ENCODE measurements at places on chromosomes 3 and 15. TPM values are rescaled to one million over a fixed set of nuclear protein-coding genes. Genes with fewer than 3 reads are reported as not detected.

- peak; percentile 68 for DNase-seq
Observed at GRCh38 chr3:12706504-12707253, 42.8 kb upstream of the RAF1 start.

DNA sequence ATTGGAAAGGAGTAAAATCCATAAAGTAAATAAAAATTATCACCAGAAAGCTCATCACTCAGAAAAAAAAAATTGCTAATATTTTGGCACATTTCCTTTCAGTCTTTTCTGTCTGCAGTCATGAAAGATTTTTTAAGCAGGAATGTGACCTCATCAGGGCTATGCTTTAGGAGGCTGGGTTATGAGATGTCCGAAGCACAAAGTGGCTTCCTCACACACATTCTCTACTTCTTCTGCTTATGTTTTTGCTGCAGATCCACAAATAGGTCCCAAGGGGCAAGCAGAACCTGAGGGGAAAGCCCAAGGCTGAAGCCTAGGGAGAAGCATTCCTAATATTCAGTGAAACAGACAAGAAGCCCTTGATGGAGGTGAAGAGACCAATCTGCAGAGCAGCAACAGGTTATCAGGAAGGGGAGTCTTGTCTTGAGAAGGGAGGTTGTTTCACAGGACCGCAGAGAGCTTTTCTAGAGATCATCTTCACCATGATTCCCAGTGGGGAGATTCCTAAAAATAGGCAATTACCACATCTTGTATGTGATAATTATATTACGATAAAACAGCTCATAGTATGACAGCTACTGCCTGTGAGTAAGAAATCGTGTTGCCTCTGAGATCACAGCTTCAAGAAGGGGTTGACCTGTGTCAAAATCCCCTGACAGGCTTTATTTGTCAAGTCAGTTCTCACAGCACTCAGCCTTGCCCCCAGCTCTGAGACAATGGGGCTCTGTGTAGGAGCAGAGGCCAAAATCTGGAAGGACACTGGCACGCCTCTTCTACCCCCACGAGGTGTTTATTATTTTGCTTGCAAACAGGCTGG, 60.5 kb downstream of the IGF2BP2 start:
- no peak for DNase-seq

DNA sequence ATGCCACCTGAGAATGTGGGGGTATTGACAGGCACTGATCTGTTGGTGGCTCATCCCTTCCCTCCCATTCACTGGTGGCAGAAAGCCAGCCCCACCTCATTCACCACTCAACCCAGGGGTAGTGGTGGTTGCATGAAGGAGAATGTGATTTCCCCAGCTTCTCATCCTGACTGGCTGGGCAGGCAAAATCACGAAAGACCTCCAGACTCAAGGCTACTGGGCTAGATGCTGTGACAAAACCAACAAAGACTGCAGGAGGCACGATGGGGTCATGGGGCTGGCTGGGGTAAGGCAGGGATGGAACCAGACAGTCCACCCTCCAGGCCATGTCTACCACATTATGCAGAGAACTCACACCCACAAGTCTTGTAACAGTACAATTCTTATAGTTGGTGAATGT, 33.9 kb downstream of the FSTL1 start:
- peak; percentile 20 for DNase-seq

SCAMP5 gene
- total RNA-seq = 30.4 TPM

FMN1 gene
- total RNA-seq = 13.7 TPM

CKMT1B gene
- 13.5 TPM for total RNA-seq

GRCh38 chr3:101963902-101964362, 114.6 kb downstream of the NFKBIZ start:
- DNase-seq = no peak

DNA sequence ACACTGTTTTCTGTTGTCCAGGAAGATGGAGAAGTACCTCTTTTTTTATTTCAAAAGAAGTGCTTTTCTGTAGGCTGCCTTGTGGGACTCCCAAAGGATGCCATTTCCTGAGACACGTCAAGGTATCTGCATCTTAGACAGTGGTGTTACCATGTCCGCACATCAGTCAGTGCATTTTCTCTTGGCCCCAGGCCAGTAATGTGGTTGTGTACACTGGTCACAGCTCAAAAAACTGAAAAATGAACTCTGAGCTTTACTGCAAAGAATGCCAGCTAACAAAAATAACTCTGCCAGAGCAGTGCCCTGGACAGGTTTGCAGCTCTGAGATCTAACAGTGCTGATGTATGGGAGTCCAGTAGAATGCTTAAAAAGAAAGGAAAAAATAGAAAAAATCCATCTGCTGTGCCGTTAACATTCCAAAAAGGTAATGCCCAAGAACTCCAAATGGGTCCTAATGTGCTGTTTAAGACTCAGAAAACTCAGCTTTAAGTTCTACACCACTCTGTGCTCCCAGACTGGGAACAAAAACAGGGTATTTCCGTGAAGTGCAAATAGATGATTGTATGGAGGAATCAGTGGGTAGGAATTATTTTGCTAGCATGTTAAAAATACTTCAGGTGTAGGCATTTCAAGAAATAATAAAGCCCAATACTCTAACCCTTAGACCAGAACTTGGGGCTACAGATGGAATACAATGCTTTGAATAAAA, 315.9 kb downstream of the FEZF2 start:
- DNase-seq = no peak

GRCh38 chr3:188421151-188421821, 267.3 kb downstream of the LPP start:
- no peak for DNase-seq

- DNase-seq = no peak
Observed at GRCh38 chr3:126509597-126510307, 7.8 kb downstream of the UROC1 start.

- no peak for DNase-seq
Observed at GRCh38 chr3:158233791-158234190, 123.9 kb downstream of the RSRC1 start.

DNA sequence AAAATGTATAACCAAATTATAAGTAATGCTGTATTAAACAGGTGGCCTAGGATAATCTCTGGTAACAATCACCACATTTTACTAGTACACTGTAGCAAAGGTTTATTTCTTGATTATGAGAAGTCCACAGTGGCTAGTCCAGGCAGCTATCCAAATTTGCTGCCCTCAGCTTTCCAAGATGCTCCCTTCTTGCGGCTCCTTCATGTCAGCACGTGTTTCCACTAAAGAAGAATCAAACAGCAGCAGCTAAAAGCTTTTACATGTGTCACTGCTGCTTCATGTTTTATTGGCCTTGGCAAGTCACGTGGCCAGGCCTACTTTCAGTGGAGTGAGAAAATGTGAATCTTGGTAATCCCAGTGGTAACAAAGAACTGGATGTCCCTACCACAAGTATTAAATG, 5.6 kb upstream of the RBMS3 start:
- DNase-seq = peak; percentile 9

ARL6IP5 gene
- 34.6 TPM for total RNA-seq

SERINC4 gene
- not detected for total RNA-seq

CPN2 gene
- not detected for total RNA-seq

MEX3B gene
- total RNA-seq = not detected

SLC25A38 gene
- total RNA-seq = 17.5 TPM

DNA sequence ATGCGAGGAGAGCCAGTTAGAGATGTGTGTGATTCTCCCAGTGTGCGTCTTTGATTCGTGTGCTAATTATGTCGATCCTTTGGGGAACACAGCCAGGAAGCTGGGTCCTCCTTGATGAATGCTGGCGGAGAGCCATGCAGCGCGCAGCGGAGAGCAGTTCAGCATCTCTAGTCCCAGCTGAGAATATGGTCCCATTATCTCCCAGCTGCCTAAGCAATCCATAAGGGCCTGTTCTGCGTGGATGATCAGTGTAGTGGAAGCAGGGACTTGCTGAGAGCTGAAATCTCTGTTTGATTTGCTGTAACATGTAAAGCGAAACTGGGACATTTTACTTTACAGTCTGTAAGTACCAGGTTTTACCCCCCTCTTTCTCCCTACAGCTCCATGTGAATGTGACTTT, 412.7 kb downstream of the CNTN4 start:
- DNase-seq = no peak

DNA sequence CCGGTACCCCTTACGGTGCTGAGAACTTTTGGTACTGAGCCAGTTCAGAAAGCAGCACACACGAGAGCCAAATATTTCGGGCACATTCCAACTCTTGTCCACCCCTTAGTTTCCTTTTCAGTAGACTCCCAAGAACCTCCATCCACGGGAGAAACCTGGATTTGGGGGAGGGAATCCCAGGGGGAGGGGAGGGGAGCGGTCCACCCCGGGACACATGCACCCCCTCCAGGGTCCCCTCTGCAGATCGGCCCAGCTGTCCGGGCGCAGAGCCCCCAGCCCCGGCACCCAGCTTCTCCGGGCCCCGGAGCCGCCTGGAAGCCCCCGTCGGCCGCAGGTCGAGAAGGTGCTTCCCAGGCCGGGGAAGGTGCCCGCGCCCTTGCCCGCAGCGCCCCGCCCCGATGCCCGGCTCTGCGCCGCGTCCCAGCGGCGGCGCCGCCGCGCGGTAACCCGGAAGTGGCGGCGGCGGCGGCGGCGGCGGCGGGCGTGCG, 455 bp upstream of the ABHD17C start:
- no peak for DNase-seq

ZNF385D gene
- total RNA-seq = 3.9 TPM

DNA sequence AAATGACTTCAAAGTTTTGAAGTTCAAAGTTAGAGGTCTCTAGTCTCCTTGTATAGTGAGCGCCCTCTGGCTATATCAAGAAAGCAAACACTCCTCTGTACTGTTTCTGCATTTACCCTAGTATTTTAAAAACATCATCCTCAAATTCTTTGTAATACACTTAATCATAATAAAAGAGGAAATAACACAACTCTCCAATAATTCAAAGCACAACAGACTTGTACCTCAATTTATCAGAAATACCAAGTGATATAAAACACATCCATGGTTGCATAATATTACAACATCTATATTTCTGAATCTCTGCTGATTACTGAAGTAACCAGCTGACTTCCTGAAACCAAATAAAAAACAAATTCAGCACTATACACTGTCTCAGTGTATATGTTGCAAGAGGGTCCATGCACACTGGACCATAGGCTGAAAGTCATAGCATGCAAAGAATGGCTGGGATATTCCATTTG, 12.5 kb downstream of the PLOD2 start:
- DNase-seq = no peak

- DNase-seq = no peak
Observed at GRCh38 chr3:9110802-9111201, 138.6 kb downstream of the SRGAP3 start.

DNA sequence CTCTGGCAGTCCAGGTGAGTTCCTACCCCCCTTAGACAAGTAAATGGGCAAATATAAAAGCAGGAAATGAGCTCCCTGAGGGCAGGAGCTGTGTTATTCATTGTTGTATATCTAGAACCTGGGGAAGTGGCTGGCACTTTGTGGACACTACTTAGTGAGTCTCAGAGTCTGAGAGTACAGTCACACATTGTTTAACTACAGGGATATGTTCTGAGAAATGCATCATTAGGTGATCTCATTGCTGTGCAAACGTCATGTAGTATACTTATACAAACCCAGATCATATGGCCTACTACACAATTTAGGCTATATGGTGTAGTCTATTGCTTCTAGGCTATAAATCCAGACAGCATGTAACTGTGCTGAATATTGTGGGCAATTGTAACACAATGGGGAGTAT, 52.4 kb downstream of the DRD3 start:
- DNase-seq = no peak

GRCh38 chr3:195553268-195553667, 10.1 kb upstream of the PPP1R2 start:
- no peak for DNase-seq

- no peak for DNase-seq
Observed at GRCh38 chr3:63655519-63655918, 3.0 kb downstream of the SNTN start.

DNA sequence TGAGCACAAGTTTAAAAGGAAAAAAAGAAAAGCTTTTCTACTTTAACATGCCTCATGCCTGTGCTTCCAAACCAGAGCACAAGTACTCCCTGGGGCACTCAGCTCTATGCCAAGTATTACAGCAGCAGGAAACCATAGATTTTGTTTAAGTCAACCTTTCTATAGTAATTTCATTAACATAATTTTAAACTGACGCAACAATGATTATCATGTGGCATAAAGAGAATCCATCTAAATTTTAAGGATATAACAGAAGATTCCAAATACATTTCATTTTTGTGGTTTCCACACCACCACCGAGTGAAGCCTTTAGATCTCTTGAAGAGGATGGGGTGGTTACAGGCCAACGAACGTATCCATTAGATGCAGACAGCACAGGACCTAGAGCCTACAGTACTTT, 112.1 kb downstream of the TNIK start:
- no peak for DNase-seq

DNA sequence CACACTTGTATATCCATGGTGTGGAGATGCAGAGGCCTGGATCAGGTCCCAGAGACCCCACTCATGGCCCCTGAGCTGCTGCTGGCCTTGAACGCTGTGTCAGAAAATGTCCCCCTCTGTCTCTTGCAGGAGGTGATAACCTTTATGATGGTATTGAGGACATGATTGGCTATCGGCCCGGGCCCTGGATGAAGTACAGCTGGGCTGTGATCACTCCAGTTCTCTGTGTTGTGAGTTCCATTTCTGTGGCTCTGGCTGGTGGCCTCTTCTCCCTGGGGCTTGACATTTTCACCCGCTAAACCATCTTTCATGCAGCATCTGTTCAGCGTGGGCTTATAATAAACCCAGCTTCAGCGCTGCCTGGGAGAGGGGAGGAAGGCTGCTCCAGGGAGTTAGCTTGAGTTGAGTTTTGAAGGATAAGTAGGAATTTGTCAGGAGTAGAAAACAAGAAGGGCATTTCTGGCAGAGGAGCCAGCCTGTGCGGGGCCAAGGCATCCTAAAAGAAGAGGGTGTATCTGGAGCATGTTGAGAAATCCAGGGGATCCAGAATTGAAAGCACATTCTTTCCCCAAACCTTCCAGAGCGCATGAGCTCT, 61.1 kb downstream of the GRIP2 start:
- DNase-seq = no peak

DNA sequence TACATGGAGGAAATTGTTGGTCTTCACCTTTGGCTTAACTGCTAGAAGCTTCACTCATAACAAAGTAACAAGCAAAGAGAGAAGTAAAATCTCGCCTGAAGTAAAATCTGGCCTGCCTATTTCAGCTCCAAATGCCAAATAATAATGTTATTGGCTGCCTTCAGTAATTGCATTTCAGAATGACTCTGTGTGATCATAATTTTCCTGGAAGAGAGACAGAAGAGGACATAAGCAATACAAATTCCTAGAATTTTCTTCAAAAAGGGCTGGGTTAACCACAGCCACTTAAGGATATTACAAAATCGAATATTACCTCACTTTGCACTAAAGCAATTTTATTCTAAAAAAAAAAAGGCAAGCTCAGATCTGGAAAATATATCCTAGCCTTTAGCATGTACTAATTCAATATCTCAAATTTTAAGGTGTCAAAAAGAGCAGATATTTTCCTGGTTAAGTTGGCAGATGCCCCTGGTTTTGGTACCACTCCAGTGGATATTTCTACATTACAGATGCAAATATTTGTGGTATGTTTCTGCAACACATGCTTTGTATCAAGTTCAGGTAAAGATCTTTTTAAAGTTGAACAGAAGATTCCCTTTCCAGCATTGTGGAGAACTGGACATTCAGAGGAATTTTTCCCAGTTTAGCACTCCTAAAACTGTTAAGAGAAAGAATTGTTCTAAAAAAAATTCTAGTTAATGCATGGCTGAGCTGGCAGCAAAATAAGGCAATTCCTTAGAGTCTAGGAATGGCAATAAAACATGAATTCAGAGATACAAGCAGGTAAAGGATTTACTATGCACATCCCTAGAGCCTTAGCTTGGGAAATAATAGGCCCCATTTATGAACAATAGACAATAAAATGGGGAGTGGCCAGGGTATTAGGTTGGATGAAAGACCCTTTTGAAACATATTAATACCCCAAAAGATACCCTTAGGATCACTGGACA, 116.7 kb downstream of the STAC start:
- DNase-seq = no peak

- no peak for DNase-seq
Observed at GRCh38 chr3:172173316-172174254, 134.2 kb downstream of the FNDC3B start.

Measured in body of pancreas (tissue), 4 donors.